Myocyte (in vitro differentiated cells): ENCODE measurements at places on chromosomes 6 and 20. TPM values are rescaled to one million over a fixed set of nuclear protein-coding genes. Genes with fewer than 3 reads are reported as not detected.

The NMBR gene
- not detected in 2 replicates for total RNA-seq

The USP49 gene
- total RNA-seq: 2.2 and 3.1 TPM in 2 replicates

GRCh38 chr20:61924858-61925554 is 140.7 kb downstream of the TAF4 start:
- no peak for DNase-seq

The ROS1 gene
- 5.3 and 5.5 TPM in 2 replicates for total RNA-seq

DNA sequence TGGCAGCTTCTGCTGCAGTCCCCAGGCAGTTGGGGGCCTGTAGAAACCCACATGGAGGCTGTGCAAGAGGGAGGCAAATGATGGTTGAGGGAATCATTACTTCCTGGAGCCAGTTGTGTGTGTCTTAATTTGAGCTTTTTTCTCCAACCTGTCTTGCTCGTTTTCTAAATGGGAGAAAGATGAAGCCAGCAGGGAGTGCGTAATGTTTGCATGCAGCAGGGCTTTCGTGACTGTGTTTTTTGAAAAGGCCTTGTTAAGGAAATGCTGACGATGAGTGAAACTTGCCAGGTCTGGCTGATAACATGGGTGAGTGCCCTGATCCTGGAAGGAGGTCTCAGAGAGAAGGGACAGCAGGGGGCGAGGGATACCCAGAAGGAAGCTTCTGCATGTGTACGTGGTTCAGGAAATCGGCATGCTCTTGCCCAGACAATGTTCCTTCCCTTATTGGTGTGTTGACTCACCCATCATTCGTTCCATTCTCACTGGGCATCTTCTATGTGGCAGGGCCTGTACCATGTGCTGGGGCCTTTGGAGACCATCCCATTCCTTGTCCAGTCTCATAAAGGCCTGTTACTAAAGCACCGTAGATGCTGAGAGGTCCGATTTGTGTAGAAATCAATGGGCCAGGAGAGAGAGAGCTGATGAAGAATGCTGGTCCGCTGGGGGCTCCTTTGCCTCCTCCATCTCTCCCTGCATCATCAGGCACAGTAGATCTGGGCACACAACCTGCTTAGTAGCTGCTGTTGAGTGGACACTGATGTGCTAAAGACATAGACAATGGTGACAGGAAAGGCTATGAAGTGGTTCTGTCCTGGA is 27.4 kb downstream of the GLP1R start:
- DNase-seq: no peak

DNA sequence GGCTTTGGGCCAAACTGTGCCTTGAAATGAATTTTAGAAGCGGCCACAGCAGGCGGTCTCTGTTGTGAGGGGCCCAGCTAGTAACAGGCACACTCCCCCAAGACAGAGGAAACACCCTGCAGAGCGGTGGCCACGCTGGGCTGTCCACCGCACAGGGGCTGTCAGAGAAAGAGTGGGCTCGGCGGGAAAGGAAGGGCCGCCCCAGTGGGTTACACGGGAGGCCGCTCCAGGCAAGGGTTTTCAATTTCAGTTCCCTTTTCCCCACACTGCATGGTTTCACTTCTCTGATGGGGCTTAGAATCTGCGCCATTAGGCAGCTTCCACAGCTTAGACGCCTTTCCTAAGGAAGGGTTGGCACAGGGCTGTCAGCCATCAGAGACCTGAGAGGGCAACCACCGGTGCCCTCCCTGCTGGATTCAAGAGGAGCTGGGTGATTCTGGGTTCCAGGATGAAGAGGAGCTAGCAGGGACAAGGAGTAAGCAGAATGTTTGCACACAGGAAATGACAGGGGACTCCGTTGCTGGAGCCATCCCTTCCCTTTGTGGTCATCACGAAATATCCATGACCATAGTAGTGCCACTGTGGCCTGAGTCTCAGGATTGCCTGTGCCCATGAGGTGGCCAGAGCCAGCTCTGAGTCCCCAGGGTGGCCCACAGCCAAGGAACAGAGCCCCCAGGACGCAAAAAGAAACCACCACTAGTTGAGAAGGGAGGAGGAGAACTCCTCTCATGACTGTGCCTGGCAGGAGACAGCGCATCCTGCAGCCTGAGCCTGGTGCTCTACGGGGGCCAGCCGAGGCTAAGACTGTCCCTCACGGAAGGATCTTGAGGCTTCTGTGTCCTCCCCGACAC is 282.7 kb downstream of the NRN1 start:
- DNase-seq: no peak

The CCN5 gene
- 0.16 and 0.19 TPM in 2 replicates for total RNA-seq

- no peak for DNase-seq
Observed at GRCh38 chr20:49319208-49319809, 41.5 kb upstream of the ZNFX1 start.
